Liver (tissue), 10 donors: ENCODE measurements at places on chromosomes 7 and 10. TPM values are rescaled to one million over a fixed set of nuclear protein-coding genes. Genes with fewer than 3 reads are reported as not detected.

Gene LRIT1
- not detected for total RNA-seq

Gene SUN3
- total RNA-seq, result not detected

Gene MMP21
- total RNA-seq, result 0.37 TPM

Gene MAT1A
- total RNA-seq, result 662 TPM

Gene ARHGEF35
- 3.6 TPM for total RNA-seq

Gene DYNC1I1
- total RNA-seq, result 0.28 TPM

Gene RARRES2
- 437 TPM for total RNA-seq

Gene FAM221A
- 12.0 TPM for total RNA-seq

Gene SFTPA1
- total RNA-seq, result not detected
